Liver (tissue), 10 donors: ENCODE measurements at places on chromosomes 3 and 15. TPM values are rescaled to one million over a fixed set of nuclear protein-coding genes. Genes with fewer than 3 reads are reported as not detected.
A peak's percentile ranks its signal among the peaks of the same experiment; 100 is the strongest.

The CD96 gene
- total RNA-seq, result 2.7 TPM

The HRG gene
- 139 TPM for total RNA-seq

The SLC6A20 gene
- 0.08 TPM for total RNA-seq

The LDHAL6B gene
- not detected for total RNA-seq

The MAPKBP1 gene
- total RNA-seq, result 10.3 TPM

DNA sequence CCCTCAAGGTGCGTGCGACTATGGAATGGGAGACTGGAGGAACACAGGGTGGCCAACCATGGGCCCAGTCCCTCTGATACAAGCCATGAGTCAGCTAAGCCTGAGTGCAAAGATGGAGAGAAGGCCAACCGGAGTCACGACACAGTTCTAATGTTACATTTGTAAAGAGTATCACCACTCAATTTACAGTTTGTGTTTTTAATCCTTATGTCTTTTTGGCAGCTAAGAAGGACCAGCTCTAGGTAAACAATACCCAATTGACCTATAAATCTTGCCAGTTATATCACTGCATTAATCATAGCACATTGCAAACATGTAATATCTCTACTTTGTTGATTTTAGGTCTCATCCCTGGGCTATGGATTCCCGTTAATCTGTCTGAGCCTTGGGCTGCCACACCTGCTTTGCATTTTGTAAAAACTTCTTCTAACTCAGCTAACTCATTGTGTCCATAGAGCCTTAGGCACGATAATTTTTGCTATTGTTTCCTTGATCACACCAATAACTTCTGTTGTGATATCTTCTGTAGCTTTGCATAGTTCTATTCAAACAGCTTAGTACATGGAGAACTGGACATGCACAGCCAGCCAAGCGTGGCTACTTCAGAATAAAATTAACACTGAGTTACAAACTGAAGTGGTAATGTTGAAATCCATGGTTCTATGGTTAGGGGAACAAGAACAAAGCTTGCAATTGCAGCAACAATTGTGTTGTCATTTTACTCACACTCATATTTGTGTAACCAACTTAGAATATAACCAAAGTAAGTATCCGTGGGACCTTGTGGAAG, 50.3 kb downstream of the LSM3 start:
- no peak for DNase-seq

GRCh38 chr15:89971592-89971997, 29.5 kb upstream of the ZNF710 start:
- DNase-seq, result peak; percentile 47

- DNase-seq, result no peak
Measured at GRCh38 chr15:41928637-41929620, 35.1 kb upstream of the SPTBN5 start.

GRCh38 chr15:40310001-40310959, 2.5 kb upstream of the PLCB2 start:
- DNase-seq, result peak; percentile 58

DNA sequence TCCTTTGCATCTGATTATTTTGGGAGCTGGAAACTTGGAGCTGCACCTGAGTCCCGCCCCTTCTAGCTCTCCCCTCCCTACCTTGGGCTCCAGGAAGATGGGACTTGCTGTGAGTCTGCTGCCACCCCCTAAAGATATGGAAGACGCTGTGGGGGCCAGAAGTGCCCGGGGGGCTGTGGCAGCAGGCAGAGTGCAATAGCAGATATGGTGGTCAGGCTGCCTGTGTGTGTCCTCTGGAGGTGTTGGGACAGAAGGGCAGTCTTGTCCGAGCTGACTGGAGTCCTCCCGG, 485 bp downstream of the PAK6 start:
- DNase-seq, result no peak

DNA sequence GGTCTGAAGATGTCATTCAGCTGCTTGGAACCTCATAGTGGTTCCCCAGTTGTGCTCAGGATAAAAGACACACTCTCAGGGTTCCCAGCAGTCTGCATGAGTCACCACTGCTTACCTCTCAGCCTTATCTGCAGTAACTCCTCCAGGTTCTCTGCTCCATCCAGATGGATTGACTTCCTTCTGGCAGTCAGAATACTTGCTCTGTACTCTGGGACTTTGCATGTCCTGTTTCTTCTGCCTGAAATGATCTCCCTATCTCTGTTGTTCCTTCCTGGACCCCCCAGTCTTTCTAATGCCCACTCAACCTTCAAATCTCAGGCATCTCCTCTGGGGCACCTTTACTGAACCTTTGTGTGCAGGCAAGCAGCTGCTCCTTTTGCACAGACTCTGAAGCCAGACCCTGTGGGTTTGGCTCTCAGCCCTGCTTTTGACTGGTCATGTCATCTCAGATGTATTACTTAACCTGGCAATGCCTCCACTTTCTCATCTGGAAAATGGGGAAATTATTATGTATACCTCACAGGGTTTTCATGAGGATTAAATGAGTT, 38.4 kb downstream of the ITPR1 start:
- DNase-seq, result no peak

GRCh38 chr3:109985943-109986555, 648.7 kb upstream of the DPPA4 start:
- DNase-seq, result no peak

DNA sequence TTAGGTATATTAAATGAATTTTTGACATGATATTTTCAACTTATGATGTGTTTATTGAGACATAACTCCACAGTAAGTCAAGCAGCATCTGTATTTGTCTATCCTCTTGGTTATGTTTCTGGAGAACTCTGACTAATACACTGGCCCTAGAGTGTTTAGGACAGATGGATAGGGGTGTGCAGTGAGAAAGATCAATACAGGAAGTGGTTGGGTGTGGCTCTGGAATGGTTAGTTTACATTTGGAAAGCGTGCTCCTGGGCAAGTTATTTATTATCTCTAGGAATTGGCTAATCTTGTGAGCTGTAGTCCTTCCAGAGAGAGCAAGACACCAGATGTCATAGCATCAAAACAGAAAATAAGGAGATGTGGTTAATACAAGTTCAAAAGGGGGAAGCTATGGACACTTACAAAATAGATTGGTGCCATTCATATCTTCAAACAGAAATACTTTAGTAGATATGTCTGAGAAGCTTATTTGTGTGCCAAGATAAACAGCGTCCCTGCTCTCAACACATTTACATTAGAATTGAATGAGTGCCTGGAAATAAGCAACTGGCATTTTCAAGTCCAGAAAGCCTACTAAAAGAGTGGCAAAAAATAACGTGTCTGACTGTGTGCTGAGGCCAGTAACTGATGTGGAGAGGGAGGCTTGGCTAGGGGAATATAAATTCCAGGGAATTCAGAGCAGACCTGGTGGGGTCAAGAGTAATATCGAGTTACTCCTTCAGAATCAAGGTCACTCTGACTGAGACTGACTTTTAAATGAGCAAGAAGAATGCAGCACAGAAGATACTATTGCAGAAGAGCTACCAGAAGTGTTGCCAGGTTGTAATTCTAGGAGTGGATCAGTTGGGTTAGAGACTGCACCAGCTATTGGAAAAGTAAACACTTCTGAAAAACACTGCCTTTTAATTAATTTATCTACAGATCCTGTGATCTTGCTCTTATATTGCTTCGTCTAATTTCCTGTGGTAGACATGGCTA, 33.4 kb upstream of the PLAAT1 start:
- DNase-seq, result no peak

DNA sequence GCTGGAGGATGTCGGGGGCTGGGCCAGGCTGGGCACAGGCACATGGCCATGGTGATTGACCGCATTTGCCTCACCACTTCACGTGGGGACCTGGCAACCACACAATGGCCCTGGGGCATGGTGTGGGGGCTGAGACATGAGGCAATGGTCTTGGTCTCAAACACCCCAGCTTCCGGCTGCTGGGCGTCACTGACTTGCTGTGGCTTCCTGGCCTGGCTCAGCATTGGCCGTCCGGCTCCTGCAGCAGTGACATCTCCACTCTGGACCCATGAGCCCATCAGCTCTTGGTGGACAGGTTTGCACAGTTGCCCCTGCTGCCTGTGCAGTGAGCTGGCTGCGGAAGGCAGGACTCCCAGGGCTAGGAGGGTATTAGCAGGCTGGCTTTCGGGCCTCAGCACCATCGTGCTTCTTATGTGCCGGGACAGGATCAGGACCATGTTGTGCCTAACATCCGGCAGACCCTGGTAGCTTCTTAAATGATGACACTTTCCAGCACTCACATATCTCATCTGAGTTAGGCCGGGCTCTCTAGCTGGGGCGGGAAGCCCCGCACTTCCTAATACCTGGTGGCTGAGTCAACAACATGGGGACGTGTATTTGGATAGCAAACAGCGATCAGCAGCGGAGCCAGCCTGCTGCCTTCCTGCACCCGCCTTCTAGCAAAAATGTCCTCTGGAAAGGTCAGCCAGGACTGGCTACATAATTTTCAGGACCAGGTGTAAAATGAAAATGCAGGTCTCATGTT, 34.1 kb downstream of the ZNF710 start:
- DNase-seq, result no peak

DNA sequence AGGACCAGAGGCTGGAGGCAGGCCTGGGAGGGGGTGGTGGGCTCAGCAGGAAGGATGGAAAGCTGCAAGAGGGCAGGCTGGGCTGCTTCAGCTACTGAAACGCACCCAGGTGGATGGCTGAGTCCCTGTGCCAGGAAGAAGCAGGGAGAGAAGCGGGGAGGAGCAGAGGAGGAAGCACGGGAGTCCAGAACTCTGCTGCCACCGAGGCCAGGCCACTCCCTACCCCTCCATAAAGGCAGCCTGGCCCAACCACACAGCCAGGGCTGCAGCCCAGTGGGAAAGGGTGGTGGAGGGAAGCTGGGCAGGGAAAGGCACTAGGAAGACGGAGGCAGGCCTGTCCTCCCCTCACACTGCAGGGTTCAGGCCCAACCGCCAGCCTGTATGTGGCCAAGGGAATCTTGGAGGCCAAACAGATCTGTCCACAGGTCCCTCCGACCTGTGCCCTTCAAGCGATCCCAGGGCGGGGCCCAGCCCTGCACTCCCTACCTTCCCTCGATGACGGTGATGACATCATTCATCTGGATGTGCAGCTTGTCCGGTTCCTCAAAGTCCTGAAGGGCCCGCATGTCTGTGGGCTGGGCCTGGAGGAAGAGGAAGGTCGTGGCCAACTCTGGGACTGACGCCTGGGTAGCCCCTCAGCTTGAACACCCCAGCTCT, 30.5 kb downstream of the TNK2 start:
- DNase-seq, result no peak

GRCh38 chr15:90126596-90127435, 24.5 kb upstream of the IDH2 start:
- DNase-seq, result no peak

GRCh38 chr15:31331389-31331788, 4.8 kb downstream of the KLF13 start:
- DNase-seq, result no peak

GRCh38 chr15:90349072-90349471, 3.0 kb upstream of the ZNF774 start:
- DNase-seq, result no peak

- DNase-seq, result no peak
Measured at GRCh38 chr3:55305696-55306485, 181.2 kb downstream of the WNT5A start.
